ENCODE measurements at places on chromosomes 5 and 9.

- DNase-seq = no peak
Measured at GRCh38 chr9:91655215-91655614, 231.6 kb upstream of the NFIL3 start.

DNA sequence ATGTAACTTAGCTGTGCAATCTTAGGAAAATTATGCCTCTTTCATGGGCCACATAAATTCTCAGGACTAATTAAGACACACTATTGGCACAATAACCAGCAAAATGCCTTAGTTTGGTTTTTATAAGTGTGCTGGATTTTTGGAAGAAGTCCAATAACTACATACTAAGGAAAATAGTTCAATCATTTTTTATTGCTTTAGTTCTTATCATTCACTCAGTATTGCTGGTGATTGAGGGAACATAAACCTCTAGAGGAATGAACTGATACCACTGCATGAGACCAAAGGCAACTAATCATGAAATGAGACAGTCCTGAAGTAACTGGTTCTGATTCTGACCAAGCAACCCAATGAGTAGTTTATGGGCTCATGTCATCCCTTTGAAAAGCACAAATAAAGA is 571.5 kb downstream of the PDE4D start:
- DNase-seq = no peak

DNA sequence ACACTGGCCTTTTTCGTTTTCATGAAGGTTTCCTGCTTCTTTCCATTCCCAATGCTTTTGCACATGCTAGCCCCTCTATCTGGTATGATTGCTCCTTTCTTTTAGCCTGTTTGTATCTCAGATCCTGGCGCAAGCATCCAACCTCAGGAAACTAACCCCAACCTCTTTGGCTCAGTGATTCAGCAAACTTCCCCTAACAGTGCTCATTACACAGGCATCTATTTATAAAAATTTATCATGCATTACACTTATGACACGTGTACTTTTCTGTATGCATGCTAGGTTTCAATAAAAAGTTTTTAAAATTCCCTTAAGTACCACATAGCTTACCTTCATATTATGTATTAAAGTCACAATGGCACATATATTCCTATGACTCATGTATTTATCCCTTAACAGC is 218.9 kb downstream of the EPB41L4A start:
- no peak for DNase-seq

DNA sequence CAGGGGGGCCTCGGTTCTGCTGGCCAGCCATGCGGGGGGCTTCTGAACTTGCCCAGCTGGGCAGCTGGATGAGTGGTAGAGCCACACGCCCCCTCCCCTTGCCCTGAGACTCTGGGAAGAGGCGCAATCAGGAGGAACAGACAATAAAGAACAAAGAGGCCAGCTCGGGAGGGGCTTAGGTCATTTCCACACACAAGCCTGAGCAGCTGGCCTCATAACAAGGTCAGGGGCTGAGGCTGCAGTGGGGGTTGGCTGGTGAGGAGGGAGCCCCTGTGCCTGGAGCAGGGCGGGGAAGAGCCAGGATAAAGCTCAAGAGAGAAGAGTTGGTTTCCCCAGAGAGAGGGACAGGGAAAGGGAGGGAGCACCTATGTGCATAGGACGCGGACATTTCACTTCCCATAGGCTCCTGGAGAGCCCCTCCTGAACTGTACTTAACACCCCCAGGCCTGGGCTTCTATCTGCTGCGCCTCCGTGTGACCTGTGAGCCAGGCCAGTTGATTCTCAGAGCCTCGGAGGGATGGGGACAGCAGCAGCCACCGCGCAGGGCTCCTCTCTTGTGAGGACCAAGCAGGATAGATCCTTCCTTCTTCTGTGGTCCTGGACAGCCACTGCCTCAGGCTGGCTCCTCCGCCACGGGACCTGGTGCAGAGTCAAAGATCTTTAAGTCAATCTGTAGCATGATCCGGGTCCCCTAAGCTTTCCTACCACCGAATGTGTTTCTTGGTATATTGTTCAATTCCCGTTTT is 75.3 kb upstream of the GGTA1 start:
- DNase-seq = no peak

- no peak for DNase-seq
Measured at GRCh38 chr9:129094387-129095169, 13.7 kb downstream of the DOLPP1 start.

- DNase-seq = no peak
Measured at GRCh38 chr5:176521699-176522263, 15.4 kb downstream of the RNF44 start.

DNA sequence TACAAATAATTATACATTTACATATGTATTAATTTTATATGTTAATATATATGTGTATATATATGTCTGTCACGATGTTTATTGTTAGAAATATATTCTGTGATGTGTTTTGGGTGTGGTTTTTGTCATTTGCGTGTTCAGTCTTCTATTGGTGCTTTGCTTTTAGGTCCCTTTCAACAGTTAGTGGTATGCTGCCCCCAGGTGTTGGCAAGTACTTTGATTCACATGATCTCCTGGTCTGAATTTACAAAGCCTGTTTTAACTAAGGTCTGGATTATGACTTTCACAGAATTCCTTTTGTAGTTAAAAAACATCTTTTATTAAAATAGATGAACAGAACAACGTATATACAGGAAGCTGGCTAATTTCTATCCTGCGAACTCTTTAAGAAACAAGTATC is 271.5 kb downstream of the CCDC171 start:
- no peak for DNase-seq

GRCh38 chr5:142357469-142358090 is 32.8 kb upstream of the SPRY4 start:
- no peak for DNase-seq

- DNase-seq = no peak
Measured at GRCh38 chr5:181243018-181243563, 615 bp downstream of the RACK1 start.

DNA sequence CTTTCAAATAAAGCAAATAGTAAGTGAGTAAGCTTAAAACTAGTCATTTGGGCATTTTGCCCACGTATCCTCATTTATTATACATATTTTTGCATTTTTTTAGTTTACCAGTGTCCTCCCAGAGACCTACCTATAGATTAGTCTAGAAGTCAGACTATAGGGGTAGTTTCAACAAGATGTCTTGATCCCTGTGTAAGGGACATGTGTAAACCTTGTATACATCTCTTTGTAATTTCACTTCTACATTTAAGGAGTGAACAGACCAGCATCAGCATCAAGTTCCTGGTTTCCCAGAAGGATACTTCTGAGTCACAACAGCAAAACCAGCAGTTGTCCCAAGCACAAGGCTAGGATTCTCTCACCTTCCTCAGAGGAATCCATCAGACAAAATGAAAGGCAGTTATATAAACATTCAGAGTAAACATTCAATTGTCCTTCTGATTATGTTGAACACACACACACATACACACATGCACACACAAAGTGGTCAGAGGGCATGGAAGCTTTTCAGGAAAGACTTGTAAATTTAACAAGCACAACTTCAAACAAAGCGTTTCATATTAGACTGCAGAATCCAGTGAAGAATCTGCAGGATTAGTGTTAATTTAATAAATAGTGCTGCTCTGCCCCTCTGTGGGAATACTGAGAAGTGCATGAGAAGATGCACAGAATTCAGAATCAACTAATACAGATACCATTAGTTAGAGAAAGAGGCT is 55.4 kb downstream of the HINT1 start:
- no peak for DNase-seq

- DNase-seq = no peak
Measured at GRCh38 chr9:7879551-7880245, 80.1 kb upstream of the DMAC1 start.

GRCh38 chr9:126128494-126129142 is 198.0 kb upstream of the MVB12B start:
- no peak for DNase-seq

GRCh38 chr9:19171271-19171670 is 44.0 kb upstream of the PLIN2 start:
- DNase-seq = no peak

GRCh38 chr5:137792303-137792702 is 38.1 kb upstream of the HNRNPA0 start:
- no peak for DNase-seq

- DNase-seq = no peak
Measured at GRCh38 chr5:84239494-84239893, 145.2 kb downstream of the EDIL3 start.

DNA sequence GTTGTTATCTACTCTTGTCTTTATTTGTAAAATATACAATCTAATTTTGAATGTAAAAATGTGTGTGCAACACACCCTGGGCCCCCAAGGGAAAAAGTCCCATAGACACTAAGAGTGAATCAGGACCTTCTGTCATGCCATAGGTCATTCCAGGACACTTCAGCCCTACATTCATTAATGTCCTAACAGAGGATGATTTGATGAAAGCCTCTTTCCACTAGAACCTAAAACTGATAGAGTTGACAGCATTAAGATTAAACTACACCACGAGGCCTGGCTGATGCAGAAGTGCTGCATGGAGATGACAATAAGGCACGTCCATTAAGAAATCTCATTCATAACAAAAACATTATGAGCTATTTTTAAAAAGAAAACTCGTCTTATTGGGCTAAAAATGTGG is 46.2 kb downstream of the FRMD3 start:
- no peak for DNase-seq

DNA sequence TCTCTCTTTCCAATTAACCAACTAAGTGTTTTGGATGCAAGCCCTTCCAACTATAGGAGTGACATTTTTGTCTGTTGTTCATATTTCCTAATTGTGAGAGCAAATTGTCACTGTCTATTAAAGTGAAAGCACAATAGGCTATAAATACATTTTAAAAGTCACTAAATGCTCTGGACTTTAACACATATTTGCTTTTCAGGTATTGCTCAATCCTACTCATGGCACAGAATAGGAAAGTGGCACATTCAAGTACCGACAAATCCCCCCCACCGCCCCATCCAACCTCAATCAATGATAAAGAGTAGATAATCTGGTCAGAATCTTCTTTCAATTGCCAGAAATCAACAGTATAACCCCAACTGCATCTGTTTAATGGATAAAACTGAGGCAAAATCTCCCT is 419.8 kb downstream of the PLK2 start:
- DNase-seq = no peak

- DNase-seq = no peak
Measured at GRCh38 chr5:143002459-143003327, 232.5 kb downstream of the ARHGAP26 start.

DNA sequence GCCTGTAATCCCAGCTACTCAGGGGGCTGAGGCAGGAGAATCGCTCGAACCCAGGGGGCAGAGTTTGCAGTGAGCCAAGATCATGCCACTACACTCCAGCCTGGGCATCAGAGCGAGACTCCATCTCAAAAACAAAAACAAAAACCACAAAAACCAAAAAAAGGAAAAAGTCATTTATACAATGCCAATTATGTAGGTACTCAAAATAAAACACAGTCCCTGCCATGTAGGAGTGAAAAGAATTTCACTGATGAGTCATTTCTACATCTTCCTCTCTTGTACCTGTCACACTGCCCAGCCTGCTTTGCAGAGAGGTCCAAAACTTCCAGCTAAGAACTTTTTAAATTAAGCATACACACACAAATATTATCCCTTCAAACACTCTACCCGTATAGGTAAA is 215.8 kb downstream of the EPB41L4A start:
- DNase-seq = no peak

- DNase-seq = no peak
Measured at GRCh38 chr5:138354926-138355378, 2.5 kb downstream of the KDM3B start.

DNA sequence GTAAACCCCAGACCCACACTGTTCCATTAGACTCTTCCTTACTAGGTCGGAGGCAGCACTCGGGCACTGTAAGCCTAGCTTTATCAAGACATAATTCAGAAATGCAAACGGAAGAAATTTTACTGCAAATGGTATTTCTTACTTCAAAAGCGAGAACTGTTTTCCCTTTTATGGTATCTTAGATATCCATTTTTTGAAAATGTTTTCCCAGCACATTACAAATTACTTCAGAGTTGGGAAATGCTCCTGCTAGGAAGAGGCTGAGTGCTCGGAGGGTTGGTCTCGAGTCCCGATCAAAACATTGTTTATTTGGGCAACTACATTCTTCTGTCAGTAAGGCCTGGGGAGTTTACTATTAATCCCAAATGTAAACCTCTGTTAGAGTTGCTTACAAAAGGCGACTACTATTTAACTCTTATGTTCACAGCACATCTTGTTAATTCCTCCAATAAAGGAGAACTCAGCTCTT is 332.9 kb downstream of the CWC27 start:
- no peak for DNase-seq

- DNase-seq = no peak
Measured at GRCh38 chr9:120152295-120152694, 427.7 kb downstream of the CDK5RAP2 start.

DNA sequence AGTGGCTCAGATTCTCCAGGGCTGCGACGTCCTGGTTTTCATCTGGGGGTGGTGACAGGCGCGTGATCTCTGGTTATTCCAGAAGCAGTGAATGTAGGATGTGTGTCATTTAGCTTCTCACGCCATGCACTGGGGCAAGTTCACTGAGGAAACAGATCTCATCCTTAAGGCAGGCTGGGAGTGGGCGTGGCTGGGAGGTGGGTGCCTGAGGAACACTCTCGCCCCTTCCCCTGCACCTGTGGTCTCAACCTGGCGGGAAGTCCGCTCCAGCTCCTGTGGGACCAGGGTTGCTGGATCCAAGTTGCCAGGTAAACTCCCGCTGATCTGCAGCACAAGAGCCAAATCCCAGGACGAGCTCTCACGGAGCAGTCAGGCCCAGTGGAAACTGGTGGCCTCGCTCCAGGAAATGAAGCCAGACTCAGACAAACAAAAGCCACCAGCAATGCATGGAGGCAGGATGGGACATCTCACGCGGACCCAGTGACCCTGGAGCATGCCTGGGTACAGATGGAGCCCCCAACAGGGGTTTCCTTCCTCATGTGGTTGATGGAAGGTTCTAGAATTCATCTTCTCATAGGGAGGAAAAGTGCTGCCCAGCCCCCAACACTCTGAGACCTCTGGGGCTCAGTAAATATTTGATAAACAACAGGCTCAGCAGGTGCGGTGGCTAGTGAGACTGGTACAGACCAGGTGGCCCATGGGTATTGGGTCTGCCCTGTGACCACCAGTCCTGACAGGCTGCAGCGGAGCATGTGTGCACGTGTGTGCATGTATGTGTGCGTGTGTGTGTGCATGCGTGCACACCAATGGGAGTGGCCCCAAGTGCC is 16.3 kb upstream of the SLC12A7 start:
- DNase-seq = no peak

- DNase-seq = no peak
Measured at GRCh38 chr9:7234144-7234543, 476.4 kb downstream of the KDM4C start.

DNA sequence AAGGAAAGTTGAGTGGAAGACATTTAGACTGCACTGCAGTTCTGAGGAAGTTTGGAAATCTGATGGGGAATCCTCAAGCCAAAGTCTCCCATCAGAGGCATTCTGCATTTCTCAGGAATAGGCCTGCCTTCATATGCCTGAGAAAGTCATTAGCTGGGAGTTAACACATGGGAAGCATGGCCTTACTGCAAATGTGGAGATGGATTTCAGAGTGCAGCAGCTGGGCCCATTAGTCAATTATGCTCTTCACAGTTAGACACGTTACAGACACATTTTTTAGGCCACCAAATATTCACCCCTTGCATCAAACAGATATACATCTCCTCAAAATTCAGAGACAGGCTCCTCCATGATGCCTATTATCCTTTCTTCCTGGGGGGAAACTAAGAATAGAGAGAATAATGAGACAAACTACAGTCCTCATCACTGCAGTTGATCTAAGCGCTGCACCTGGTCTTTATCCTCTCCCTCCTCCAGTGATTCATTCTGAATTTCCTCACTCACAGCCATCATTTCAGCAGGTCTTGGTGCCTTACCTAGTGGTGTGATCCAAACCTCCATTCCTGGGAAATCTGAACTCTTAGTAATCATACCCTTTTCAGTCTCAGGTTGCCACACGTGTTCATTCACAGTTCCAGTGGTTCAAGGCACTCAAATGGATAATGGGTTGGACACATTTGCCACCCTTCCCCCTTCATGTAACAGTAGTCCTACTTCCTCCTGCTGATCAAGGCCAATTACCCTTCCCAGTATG is 47.9 kb upstream of the PPP2CA start:
- DNase-seq = no peak

Data from C1 segment of cervical spinal cord (tissue), 14 donors.